ENCODE measurements at places on chromosomes 13 and 19. TPM values are rescaled to one million over a fixed set of nuclear protein-coding genes. Genes with fewer than 3 reads are reported as not detected.

GRCh38 chr13:53142306-53142705 is 113.7 kb downstream of the OLFM4 start:
- no peak overlapping the region for H3K4me3 ChIP-seq
- H3K27ac ChIP-seq: no peak overlapping the region
- no peaks in the 10 kb centered on the region for H3K36me3 ChIP-seq
- no peak for DNase-seq

- H3K27ac ChIP-seq: no peak overlapping the region
- no peaks in the 10 kb centered on the region for H3K27me3 ChIP-seq
- peaks cover 6% of the 10 kb centered on the region for H3K4me1 ChIP-seq
- H3K36me3 ChIP-seq: no peaks in the 10 kb centered on the region
- DNase-seq: no peak
These were observed 43.5 kb downstream of the LRCH1 start for GRCh38 chr13:46596466-46596865.

GRCh38 chr13:58324161-58324560 is 692.6 kb downstream of the PCDH17 start:
- H3K36me3 ChIP-seq: no peaks in the 10 kb centered on the region
- no peak overlapping the region for H3K4me3 ChIP-seq

DNA sequence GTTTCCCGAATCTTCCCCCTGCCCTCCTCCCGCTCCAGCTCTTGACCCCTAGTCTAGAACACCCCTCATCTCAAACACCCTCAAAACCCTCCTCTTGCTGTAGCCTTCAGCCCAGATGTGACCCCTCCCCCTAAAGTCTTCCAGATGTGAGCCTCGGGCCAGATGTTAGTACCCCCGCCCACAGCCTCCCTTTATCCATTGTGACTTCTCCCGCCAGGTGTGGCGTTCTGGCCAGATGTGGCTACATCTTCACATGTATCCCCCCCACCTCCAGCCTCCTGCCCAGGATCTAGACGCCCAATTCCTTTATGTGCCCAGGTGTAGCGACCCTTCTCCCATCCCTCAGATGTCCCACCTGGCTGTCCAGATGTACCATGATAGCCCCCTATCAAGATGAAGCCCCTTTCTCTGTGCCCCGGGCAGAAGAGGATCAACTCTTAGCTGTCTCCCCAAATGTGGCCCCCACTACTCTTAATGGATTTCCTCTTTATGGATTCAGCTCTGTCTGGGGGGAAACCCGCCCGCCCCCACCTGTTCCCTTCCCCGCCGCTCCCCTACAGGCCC is 517 bp upstream of the LTBP4 start:
- no peaks in the 10 kb centered on the region for H3K27me3 ChIP-seq
- peak overlapping the region; percentile 31 for H3K27ac ChIP-seq
- H3K36me3 ChIP-seq: no peaks in the 10 kb centered on the region
- no peak for DNase-seq
- H3K4me3 ChIP-seq: no peak overlapping the region

DNA sequence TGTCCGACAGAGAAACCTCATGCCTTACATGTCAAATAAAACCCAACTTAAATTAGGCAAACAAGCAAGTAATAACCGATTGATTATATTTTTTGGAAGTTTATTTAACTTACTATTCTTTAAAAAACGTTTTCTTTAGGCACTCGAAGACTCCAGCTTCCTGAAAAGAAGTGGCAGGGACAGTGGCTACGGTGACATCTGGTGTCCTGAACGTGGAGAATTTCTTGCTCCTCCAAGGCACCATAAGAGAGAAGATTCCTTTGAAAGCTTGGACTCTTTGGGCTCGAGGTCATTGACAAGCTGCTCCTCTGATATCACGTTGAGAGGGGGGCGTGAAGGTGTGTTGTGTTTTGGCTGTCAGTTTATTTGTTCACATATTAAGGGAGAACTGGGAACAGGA is 164.4 kb downstream of the LMO7 start:
- DNase-seq: no peak
- no peaks in the 10 kb centered on the region for H3K36me3 ChIP-seq
- peak overlapping the region; percentile 59 for H3K27ac ChIP-seq
- H3K27me3 ChIP-seq: no peaks in the 10 kb centered on the region
- no peaks in the 10 kb centered on the region for H3K4me1 ChIP-seq

GRCh38 chr19:18434411-18435175 is 3.3 kb downstream of the ISYNA1 start:
- DNase-seq: no peak
- no peak overlapping the region for H3K4me3 ChIP-seq
- H3K36me3 ChIP-seq: no peaks in the 10 kb centered on the region
- H3K4me1 ChIP-seq: no peaks in the 10 kb centered on the region
- H3K27ac ChIP-seq: no peak overlapping the region
- no peaks in the 10 kb centered on the region for H3K27me3 ChIP-seq

- DNase-seq: no peak
- H3K36me3 ChIP-seq: no peaks in the 10 kb centered on the region
- H3K4me3 ChIP-seq: no peak overlapping the region
- H3K4me1 ChIP-seq: no peaks in the 10 kb centered on the region
- no peak overlapping the region for H3K27ac ChIP-seq
- no peaks in the 10 kb centered on the region for H3K27me3 ChIP-seq
These were observed 1729.5 kb upstream of the SPRY2 start for GRCh38 chr13:82070416-82070815.

GRCh38 chr13:29887686-29888085 is 37.3 kb upstream of the UBL3 start:
- no peaks in the 10 kb centered on the region for H3K4me1 ChIP-seq
- no peak overlapping the region for H3K27ac ChIP-seq
- H3K4me3 ChIP-seq: no peak overlapping the region
- DNase-seq: no peak
- H3K27me3 ChIP-seq: no peaks in the 10 kb centered on the region

GRCh38 chr19:12938779-12939601 is 581 bp downstream of the CALR start:
- no peak for DNase-seq
- no peaks in the 10 kb centered on the region for H3K27me3 ChIP-seq
- H3K4me1 ChIP-seq: no peaks in the 10 kb centered on the region
- H3K27ac ChIP-seq: no peak overlapping the region

- H3K4me3 ChIP-seq: no peak overlapping the region
- H3K4me1 ChIP-seq: no peaks in the 10 kb centered on the region
- H3K27ac ChIP-seq: no peak overlapping the region
These were observed 8.8 kb upstream of the BBC3 start for GRCh38 chr19:47239610-47240296.

- H3K36me3 ChIP-seq: no peaks in the 10 kb centered on the region
- H3K27me3 ChIP-seq: no peaks in the 10 kb centered on the region
- peak; percentile 76 for DNase-seq
- no peaks in the 10 kb centered on the region for H3K4me1 ChIP-seq
These were observed 11.9 kb downstream of the GADD45B start for GRCh38 chr19:2487842-2488241.

DNA sequence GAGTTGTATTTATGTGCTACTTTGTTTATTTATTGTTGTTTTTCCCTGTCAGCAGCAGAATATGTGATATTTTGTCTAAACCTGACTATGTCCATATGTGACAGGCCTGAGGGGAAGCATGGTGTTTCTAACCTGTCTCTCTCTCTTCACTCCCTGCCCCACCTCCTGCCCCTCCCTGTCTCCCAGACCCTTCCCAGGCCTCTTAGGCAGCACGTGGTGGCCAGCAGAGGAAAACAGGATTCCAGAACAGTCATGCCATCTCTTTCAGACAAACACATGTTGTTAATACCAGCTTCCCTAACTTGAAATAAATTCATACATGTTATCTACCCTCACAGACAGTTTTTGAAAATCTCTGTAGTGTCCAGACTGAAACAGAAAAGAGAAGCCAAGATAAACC is 31.0 kb upstream of the ATP11A start:
- no peaks in the 10 kb centered on the region for H3K27me3 ChIP-seq
- no peak overlapping the region for H3K4me3 ChIP-seq
- DNase-seq: no peak
- no peaks in the 10 kb centered on the region for H3K4me1 ChIP-seq

DNA sequence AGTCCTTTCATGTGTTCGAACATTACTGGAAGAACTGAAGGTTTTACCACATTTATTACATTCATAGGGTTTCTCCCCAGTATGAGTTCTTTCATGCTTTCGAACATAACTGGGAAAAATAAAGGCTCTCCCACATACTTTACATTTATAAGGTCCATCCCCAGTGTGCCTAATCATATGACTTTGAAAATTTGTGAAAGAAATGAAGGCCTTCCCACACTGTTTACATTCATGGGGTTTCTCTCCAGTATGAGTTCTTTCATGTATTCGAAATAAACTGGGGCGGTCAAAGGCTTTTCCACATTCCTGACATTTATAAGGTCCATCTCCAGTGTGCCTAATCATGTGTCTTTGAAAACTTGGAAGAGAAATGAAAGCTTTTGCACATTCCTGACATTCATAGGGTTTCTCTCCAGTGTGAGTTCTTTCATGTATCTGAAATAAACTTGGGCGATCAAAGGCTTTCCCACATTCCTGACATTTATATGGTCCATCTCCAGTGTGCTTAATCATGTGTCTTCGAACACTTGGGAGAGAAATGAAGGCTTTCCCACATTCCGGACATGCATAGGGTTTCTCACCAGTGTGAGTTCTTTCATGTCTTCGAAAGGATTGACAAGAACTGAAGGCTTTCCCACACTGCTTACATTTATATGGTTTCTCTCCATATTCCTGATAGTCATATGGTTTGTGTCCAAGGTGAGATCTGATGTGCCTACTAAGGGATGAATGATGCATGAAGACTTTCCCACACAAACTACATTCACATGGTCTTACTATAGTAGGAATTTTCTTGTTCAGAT is 24.0 kb downstream of the ZNF564 start:
- H3K27me3 ChIP-seq: no peaks in the 10 kb centered on the region
- H3K4me3 ChIP-seq: no peak overlapping the region
- DNase-seq: no peak

GRCh38 chr19:11364935-11365334 is 9.5 kb upstream of the SWSAP1 start:
- no peak overlapping the region for H3K4me3 ChIP-seq
- H3K27me3 ChIP-seq: no peaks in the 10 kb centered on the region
- no peaks in the 10 kb centered on the region for H3K4me1 ChIP-seq
- H3K36me3 ChIP-seq: no peaks in the 10 kb centered on the region
- no peak for DNase-seq

- DNase-seq: no peak
- no peak overlapping the region for H3K4me3 ChIP-seq
- H3K36me3 ChIP-seq: no peaks in the 10 kb centered on the region
- no peaks in the 10 kb centered on the region for H3K27me3 ChIP-seq
- no peak overlapping the region for H3K27ac ChIP-seq
- H3K4me1 ChIP-seq: no peaks in the 10 kb centered on the region
These were observed 22.9 kb downstream of the CYP4F2 start for GRCh38 chr19:15874821-15875474.

GRCh38 chr19:47023448-47023794 is 3.8 kb downstream of the NPAS1 start:
- no peak overlapping the region for H3K27ac ChIP-seq
- H3K4me3 ChIP-seq: no peak overlapping the region
- H3K27me3 ChIP-seq: no peaks in the 10 kb centered on the region

- no peaks in the 10 kb centered on the region for H3K4me1 ChIP-seq
- H3K27me3 ChIP-seq: no peaks in the 10 kb centered on the region
- H3K4me3 ChIP-seq: no peak overlapping the region
- no peak overlapping the region for H3K27ac ChIP-seq
- no peak for DNase-seq
- no peaks in the 10 kb centered on the region for H3K36me3 ChIP-seq
These were observed 5.3 kb downstream of the GPX4 start for GRCh38 chr19:1109032-1109551.

GRCh38 chr13:33997574-33997973 is 179.6 kb downstream of the RFC3 start:
- no peak overlapping the region for H3K4me3 ChIP-seq
- DNase-seq: no peak
- no peaks in the 10 kb centered on the region for H3K36me3 ChIP-seq
- H3K4me1 ChIP-seq: peaks cover 4% of the 10 kb centered on the region
- H3K27me3 ChIP-seq: no peaks in the 10 kb centered on the region

DNA sequence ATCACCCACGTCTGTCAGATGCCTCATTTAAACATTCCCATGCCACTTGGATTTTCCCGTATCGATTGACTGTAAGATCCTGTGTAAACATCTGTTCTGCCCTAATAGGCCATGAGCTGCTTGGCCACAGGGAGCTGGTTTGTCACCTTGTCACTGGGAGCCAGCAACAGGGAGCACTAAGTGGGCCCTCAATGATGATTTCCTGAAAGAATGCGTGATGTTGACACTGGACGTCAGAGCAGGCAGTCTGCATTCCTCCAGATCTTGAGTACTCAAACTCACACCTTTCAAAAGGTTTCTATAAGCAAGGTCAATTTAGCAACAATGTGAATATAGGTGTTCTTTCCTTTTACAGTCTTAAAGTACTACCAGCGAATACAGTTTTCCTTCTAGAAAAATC is 78.8 kb downstream of the TUBGCP3 start:
- H3K4me3 ChIP-seq: no peak overlapping the region
- no peaks in the 10 kb centered on the region for H3K4me1 ChIP-seq
- DNase-seq: no peak

DNA sequence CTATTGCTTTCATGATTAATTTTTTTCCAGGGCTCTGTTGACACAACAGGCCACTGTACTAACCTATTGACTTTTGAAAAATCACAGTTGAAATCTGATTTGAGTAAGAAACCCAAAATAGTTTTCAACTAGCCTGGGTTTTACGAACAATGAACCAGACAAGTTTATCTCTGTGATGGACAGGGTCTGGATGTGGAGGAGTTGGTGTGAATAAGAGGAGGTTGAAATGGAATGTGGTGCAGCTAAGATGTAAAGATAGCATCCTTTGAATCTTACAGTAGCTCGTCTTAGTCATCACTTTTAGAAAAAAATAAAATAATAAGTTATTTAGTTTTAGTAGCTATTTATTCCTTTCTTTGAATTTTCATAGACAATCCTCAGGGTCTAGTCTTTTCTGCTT is 8.3 kb upstream of the OXGR1 start:
- no peaks in the 10 kb centered on the region for H3K4me1 ChIP-seq
- no peaks in the 10 kb centered on the region for H3K36me3 ChIP-seq
- H3K27ac ChIP-seq: no peak overlapping the region
- H3K4me3 ChIP-seq: no peak overlapping the region
- DNase-seq: no peak
- no peaks in the 10 kb centered on the region for H3K27me3 ChIP-seq

- H3K36me3 ChIP-seq: no peaks in the 10 kb centered on the region
- no peaks in the 10 kb centered on the region for H3K4me1 ChIP-seq
- H3K4me3 ChIP-seq: no peak overlapping the region
- H3K27me3 ChIP-seq: no peaks in the 10 kb centered on the region
- H3K27ac ChIP-seq: no peak overlapping the region
These were observed 2.9 kb upstream of the HTR2A start for GRCh38 chr13:46899801-46900200.

- no peaks in the 10 kb centered on the region for H3K27me3 ChIP-seq
- H3K36me3 ChIP-seq: peaks cover 1% of the 10 kb centered on the region
- peak overlapping the region; percentile 57 for H3K4me3 ChIP-seq
- no peak for DNase-seq
These were observed 1.1 kb downstream of the MBD3 start for GRCh38 chr19:1591421-1592023.

- H3K4me3 ChIP-seq: no peak overlapping the region
- no peak overlapping the region for H3K27ac ChIP-seq
- H3K36me3 ChIP-seq: no peaks in the 10 kb centered on the region
- no peaks in the 10 kb centered on the region for H3K4me1 ChIP-seq
- H3K27me3 ChIP-seq: no peaks in the 10 kb centered on the region
- no peak for DNase-seq
These were observed 33.8 kb downstream of the KBTBD6 start for GRCh38 chr13:41098761-41099160.

HSPB6 gene
- 152 TPM for total RNA-seq

CYP4F8 gene
- total RNA-seq: not detected

SPACA4 gene
- total RNA-seq: not detected

SH2D3A gene
- total RNA-seq: 0.68 TPM

SLITRK5 gene
- total RNA-seq: 0.32 TPM

ALG5 gene
- 23.4 TPM for total RNA-seq

DIAPH3 gene
- total RNA-seq: 3.2 TPM

ZNF571 gene
- total RNA-seq: 6.5 TPM

ZNF709 gene
- total RNA-seq: 5.1 TPM

All from aorta (tissue), 5 donors.